ENCODE measurements at places on chromosomes 2 and 18. TPM values are rescaled to one million over a fixed set of nuclear protein-coding genes. Genes with fewer than 3 reads are reported as not detected.

- no peak for DNase-seq
Observed at GRCh38 chr18:7697306-7697705, 130.2 kb downstream of the PTPRM start.

DNA sequence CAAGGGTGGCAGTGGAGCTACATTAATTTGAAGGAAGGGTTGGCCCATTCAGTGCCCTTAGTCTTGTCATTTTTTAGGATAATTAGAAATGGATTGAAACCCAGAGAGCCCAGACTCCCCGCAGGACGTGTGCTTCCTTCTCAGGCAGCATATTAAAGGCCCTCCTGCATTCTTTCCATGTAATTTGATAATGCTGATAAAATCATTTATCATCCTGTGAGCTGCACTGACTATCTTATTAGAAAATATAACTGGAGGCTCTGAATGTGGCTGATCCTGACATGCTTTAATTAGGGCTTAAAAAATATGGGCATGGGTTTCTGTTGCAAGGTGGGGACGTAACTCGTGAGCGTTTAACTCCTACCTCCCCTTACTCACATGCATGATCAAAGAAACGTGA is 148.1 kb downstream of the ACKR3 start:
- no peak for DNase-seq

GRCh38 chr2:120740765-120741524 is 5.3 kb downstream of the GLI2 start:
- no peak for DNase-seq

DNA sequence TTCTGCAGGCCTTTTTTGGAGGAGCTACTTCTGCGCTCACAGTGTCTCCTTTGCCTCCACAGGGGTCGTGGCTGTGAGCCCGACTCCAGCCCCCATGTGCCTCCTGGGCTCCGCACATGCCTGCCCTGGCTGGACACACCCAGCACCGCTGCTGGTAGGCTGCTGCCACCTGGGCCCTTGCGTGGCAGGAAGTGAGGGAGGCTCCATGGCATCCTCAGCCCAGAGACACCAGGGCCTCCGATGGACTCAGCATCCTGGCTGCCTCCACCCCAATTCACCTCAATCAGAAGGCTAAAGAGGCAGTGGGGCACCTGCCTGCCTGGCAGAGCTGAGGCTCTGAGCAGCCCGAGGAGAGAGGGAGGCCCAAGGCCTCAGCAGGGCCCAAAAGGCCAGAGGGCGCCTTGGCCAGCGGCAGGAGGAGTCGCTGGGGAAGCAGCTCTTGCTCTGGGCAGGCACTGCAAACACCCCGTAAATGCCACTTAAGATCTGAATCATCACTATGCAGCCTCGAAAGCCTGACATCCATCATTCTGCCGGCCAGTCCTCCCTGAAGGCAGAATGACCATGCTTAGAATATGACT is 68.3 kb upstream of the OTOS start:
- DNase-seq, result no peak

DNA sequence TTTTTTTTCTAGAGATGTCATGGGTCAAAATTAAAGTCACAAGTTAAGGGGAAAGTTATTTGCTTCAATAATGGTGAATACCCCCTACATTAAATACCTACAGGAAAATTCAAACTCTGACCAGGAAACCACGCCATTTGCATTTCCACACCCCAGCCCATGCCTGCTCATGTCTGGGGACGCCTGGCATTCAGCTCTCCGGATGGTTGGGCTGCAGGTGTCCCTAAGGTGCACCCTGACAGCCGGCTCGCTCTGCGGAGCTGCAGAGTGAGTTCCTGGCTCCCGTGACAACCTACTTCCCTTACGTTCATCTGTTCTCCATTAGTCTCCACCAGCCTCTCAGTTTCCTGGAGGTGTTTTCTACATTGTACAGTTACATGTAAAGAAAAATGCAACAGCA is 122.7 kb upstream of the RIOK3 start:
- DNase-seq, result peak; percentile 55

The FAM168B gene
- 70.9 TPM for total RNA-seq

The GCG gene
- not detected for total RNA-seq

The HOXD12 gene
- not detected for total RNA-seq
